Activated T-helper 1 cell treated with anti-CD3 and anti-CD28 coated beads, Interleukin-2, amount 50 U/mL, for 16 hours (primary cell): ENCODE measurements at places on chromosomes 5 and 9.

DNA sequence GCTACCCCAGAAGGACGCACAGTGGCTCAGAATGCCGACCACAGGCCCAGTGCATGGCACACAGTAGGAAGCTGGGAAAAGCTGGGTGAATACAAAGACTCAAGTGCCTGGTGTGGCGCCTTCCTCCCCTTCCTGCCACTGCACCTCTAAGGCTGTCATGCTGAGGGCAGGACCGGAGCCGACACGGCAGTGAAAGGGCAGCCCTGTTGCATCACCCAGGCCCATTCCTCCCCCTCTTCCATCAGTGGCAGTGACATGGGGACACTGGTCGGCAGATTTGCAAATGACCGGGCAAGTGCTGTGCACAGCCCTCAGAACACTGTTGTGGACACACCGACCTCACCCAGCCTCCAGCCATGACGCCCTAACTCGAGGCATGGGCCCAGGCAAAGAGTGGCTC is 84.0 kb downstream of the STK10 start:
- DNase-seq, result no peak

- DNase-seq, result no peak
Observed at GRCh38 chr9:27280860-27281259, 16.1 kb downstream of the EQTN start.

DNA sequence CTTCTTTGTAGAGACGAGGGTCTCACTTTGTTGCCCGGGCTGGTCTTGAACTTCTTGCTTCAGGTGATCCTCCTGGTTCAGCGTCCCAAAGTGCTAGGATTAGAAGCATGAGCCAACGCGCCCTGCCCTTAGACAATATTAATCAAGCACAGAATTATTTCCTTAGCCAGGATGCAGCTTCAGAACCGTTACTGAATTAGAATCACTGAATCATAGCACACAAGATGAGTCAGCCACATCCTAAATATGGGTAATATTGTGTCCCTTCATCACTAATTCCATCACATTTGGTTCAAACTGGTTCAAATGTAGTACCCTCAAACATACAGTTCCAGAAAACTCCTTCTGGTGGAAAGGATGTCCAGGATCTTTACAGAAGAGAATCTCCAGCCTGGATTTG is 82.7 kb downstream of the BNC2 start:
- DNase-seq, result no peak

DNA sequence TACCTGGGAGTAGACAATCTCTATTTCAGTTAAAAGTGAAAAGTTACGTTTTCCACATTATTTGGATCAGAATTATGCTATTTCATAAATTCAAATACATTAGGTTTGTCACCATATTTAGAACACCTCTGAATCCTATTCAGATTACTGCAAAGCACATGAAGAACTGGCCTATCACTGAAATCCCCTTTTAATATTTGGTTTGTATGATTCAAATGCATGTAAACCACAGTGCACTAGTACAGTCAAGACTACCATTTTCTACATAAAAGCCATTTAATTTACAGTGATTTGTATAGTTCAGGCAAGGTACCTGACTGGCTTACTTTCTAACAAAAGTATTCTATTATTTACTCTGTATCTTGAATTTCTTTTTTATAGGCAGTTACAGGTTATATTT is 212.5 kb downstream of the MEF2C start:
- no peak for DNase-seq

GRCh38 chr5:152532714-152533113 is 127.6 kb upstream of the NMUR2 start:
- no peak for DNase-seq

DNA sequence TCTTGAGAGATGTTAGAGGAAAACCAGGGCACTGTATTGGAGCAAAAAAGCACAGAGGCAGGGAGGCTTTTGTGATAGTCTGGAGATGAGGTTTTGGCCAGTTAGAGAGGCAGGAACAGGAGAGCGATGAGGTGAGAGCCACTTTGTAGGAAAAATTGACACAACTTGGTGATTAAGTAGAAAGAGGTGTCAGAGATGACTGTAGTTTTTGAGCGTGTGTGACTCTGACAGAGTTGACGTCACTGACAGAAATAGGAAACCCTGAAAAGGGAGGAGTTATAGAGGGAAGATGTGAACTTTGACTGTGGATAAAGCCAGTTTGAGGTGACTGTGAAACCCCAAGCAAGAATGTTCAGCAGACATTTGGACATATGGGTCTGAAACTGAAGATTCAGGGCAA is 15.7 kb downstream of the NFX1 start:
- no peak for DNase-seq

- DNase-seq, result no peak
Observed at GRCh38 chr9:1421436-1421835, 371.3 kb downstream of the DMRT2 start.

DNA sequence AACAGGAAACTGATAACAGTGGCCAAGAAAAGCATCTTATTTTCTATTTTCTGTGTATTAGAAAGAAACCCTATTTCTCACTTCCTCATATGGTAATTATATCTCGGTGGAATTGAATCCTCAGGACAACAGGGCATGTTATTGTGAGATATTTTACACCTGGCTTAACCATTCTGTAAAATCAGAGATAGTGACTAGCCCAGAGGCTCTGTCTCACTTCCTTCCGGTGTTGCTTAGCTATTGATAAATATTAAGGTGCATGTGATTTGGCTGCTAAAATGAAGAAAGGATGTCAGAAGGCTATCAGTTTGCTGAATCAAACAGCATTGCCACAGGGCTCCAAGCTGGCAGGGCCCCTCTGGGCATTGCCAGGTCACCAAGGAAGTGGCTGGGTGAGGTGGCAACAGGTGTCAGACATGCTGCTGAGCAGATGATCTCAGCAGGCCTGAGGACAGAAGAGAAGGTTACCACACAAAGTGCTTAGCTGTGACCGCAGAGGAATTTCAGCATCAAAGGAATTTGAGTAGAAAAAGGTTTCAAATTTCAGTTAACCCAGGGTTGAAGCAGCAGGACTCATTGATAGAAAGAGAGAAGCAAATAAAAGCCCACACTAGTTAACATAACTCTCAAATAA is 330.7 kb downstream of the PDE4D start:
- no peak for DNase-seq

- no peak for DNase-seq
Observed at GRCh38 chr5:40332970-40333369, 346.7 kb upstream of the PTGER4 start.

DNA sequence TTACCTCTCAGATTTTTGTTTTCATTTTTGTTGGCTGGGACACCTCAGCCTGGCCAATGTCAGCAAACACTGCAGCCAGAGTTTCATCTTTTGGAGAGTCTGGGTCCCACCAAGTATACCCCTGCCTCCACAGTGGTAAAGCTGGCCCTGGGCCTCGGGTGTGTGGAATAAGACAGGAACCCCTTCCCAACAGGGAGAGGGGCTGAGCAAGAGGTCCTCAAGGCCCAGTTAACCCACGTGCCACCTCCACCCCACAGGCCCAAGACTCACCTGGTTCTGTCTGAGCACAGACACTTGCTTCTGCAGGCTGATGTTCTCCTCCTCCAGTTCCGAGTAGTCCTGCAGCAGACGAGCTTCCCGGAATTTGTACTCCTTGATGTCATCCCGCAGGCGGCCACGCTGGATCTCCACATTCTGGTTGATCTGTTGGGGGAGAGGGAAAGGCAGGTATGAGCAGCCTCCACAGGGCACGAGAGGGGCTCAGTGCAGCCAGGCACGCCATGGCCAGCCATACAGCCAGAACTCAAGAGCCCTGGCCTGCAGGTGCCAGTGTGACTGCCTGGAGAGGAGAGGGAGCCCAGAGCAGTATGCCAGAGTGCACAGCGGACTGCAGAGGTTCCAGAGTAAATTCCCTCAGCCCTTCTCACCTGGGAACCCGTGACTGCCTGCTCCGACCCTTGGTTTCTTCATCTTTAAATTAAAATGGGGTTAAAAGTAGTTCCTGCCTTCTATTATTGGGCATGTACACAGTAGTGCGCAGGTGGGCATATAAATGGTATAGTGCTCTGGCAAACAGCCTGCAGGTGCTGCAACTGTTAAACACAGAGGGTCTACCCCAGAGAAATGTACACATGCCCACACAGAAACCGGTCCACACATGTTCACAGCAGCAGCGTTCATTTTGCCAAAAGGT is 42.0 kb downstream of the BICD2 start:
- DNase-seq, result no peak

DNA sequence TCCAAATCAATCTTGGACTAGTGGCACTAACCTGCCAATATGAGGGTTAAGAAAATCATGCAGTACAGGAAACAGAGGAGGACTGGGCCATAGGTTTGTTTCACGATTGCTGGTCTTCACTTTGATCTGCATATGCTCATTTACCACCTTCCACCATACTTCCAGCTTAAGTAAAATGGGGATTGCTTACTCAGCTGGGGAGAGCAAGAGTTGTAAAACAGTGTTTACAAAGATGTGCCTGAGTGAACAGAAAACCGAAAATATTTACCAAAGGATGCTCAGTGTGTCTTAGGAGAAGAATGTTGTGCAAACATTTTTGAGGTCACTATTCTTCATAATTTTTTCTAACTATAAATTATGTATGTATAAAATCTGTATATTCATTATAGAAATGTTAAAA is 65.1 kb upstream of the DNAH5 start:
- DNase-seq, result no peak

DNA sequence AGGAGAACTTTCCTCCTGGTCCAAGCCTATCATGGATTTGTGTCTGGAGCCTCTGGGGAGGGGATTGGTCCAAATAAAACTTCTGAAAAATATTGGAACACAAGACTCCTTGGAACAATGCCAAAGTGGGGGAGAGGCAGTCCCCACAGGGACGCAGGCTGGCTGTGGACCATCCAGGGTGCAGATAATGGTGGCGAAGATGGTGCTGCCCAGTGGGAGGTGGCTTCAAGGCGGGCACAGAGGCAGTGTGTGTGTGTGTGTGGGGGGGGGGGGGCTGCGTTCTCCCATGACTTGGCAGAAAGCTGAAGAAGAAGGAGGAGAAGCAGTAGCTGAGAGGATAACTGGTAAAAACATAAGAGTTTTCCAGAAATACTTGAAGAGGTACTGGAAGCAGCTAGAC is 186.4 kb downstream of the MELK start:
- DNase-seq, result no peak

GRCh38 chr9:12906646-12907045 is 131.8 kb downstream of the LURAP1L start:
- no peak for DNase-seq

DNA sequence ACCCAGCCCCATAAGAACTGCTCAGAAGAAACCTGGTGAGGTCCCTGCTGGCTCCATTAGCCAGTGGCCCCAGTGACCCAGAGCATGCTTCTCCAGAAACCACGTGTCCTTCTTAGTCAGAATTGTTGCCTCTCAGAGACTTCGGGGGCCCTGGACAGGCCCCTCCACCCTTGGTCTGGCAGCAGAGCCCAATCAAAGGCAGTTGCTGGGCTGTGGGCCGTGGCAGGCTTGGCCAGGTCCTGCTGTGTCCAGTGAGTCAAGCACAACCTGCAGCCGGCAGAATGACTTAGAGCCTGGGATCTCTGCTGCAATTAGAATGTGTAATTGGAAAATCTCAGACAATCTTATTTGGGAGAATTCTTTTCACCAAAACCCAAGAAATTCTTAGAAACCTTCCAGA is 502.0 kb upstream of the KLF4 start:
- no peak for DNase-seq

DNA sequence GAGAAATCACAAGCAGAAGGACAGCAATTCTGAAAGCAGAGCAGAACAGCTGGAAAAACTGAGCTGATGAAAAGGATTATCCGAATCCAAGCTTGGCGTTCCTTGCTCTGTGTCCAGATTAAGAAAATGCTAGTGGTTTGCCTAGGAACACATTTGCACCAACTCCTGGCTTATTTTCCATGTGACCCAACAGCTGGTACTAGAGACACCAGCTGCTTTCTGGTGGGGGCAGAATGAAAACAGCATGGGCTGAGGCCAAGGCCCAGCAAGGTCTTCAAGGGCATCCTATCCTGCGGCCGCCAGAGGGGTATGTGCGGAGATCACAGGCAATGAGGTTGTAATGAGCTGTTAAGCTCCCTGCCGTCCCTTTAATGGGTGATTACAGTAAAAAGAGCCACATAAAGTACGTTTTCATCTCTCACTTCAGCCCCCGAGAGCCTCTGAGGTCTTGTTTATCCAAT is 131.5 kb downstream of the DOCK8 start:
- no peak for DNase-seq

DNA sequence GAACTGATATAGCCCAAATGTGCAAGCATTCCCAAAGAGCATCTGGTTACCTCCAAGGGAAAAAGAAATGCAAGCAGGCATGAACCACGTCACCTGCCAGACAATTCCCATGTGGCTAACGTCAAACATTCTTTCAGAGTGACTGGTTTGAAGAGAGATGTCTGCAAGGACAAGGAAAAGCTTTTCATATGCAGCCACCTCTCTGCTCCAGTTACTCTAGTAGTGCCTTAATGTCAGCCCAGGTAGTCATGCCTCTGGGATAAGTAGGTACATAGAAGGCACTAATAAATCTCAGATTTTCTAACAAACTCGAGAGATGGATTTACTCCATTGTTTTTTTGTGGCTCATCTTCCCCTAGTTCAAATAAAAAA is 96.8 kb upstream of the IFNK start:
- DNase-seq, result no peak

- no peak for DNase-seq
Observed at GRCh38 chr9:70054521-70054920, 10.9 kb downstream of the MAMDC2 start.

- no peak for DNase-seq
Observed at GRCh38 chr9:94772639-94773303, 46.3 kb downstream of the AOPEP start.

- no peak for DNase-seq
Observed at GRCh38 chr5:145587308-145587672, 247.9 kb downstream of the PRELID2 start.

DNA sequence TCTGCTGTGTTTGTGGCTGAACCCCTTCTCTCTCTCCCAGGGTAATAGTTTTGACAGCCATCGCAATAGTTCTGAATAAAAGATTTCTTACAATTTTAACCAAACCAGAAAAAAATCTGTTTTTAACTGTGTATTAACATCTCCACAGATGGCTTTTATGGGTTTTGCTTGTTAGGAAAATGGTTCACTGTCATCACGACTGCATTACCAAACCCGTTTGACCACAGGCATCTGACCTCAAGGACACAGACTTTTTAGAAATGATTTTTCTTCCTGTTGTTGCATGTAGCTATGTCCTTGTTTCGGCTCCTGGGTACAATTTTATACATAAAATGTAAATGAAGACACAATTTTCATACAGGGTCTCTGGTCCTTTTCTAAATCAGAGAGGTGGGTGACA is 316.1 kb downstream of the IRX1 start:
- no peak for DNase-seq

GRCh38 chr5:10913841-10914240 is 152.8 kb upstream of the DAP start:
- no peak for DNase-seq

DNA sequence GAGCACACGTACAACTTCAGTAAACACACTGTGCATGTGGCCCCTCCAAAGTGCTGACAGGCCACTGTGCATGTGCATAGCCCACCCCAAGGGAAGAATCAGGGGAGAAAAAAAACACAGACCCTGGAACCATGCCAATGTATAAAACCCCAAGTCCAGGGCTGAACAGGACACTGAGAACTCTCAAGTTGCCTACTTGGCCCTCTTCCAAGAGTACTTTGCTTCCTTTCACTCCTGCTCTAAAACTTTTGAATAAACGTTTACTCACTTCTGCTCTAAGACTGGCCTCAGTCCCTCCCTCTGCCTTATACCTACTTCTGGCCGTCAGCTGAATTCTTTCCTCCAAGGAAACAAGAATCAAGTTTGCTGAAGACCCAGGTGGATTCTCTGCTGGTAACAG is 77.7 kb upstream of the NFIB start:
- no peak for DNase-seq
